Stimulated activated CD8-positive, alpha-beta memory T cell treated with anti-CD3 and anti-CD28 coated beads, Interleukin-7, amount 100 ng/mL, for 1 hour (primary cell): ENCODE measurements at places on chromosomes 6 and 20.

DNA sequence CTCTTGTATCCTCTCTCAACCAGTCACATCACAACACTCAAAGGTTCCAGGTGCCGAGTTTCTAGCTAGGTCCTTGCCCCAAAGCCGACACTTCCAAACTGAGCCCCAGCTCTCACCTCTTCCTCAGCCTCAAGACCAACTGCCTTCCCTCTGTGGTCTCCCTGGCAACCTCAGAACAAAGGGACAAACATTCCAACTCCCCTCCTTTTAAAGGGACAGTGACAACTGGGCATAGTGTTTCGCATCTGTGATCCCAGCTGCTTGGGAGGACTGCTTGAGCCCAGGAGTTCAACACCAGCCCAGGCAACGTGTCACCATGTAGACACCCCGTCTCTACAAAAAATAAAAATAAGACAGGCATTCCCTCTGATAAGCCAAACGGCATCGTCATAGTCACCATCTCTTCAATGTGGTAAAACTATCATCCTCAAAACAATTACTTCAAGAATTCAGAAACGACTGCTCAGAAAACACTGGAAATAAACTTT lies 11.3 kb downstream of the DIDO1 start:
- DNase-seq: no peak

- DNase-seq: no peak
Observed at GRCh38 chr6:144989319-144990107, 704.4 kb downstream of the UTRN start.

GRCh38 chr20:1377341-1377871 lies 15.4 kb downstream of the FKBP1A start:
- DNase-seq: no peak

- no peak for DNase-seq
Observed at GRCh38 chr6:110319843-110320242, 38.3 kb downstream of the METTL24 start.

GRCh38 chr6:52423971-52424381 lies 3.8 kb downstream of the EFHC1 start:
- DNase-seq: no peak

GRCh38 chr6:122789182-122790027 lies at the start of gene SMPDL3A:
Gene SMPDL3A, plus strand, starts transcription at chr6:122789258. Its CDS starts 89 bp downstream, at chr6:122789347.
- DNase-seq: no peak

DNA sequence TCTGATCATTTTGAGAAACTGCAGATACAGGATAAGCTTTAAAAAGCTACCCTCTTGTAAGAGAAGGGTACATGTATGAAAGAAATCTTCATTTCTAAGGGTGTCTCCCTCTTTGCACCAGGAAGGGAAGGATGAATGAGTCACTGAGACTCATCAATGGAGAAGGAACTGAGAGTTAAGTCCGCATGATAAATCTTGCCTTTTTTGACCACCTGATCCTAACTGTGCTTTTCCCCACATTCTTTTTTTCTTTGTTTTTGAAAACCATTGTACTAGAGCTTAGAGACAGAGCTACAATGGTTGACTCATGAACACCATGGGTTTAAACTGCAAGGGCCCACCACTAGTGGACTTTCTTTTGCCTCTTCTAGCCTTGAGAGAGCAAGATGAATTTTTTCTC lies 353.0 kb upstream of the RGS17 start:
- no peak for DNase-seq

DNA sequence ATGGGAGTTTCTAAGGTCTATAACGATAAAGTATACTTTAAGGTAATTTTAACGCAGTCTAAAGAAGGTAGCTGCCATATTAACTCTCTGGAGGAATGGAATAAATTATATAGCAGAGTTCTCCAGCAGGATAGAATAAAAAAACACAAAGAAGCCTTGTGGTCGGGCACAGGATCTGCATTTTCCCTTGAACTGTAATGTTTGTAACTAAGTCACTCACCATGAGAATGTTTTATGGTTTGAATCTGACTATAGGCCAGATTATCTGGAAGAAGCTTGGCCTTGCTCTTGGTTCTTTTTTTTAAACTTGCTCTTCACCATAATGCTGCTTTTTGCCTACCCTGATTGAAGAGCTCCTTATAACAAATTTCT lies 238.8 kb upstream of the NOX3 start:
- no peak for DNase-seq

GRCh38 chr20:35994994-35995453 lies 26.6 kb downstream of the CNBD2 start:
- DNase-seq: peak; percentile 74

GRCh38 chr6:137729866-137730629 lies 137.0 kb upstream of the TNFAIP3 start:
- no peak for DNase-seq

DNA sequence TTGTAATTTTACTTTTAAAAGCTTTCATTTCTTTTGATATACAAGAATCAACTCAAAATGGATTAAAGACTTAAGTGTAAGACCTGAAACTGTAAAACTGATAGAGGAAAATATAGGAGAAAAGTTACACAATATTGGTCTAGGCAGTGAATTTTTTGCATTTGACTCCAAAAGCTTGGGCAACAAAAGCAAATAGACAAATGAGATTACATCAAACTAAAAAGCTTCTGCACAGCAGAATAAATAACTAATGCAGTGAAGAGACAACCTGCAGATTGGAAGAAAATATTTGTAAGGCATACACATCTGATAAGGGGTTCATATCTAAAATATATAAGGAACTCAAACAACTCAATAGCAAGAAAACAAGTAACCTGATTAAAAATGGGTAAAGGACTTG lies 3.0 kb downstream of the GABRR1 start:
- no peak for DNase-seq

GRCh38 chr6:136723780-136724179 lies 68.5 kb downstream of the MAP3K5 start:
- DNase-seq: no peak

DNA sequence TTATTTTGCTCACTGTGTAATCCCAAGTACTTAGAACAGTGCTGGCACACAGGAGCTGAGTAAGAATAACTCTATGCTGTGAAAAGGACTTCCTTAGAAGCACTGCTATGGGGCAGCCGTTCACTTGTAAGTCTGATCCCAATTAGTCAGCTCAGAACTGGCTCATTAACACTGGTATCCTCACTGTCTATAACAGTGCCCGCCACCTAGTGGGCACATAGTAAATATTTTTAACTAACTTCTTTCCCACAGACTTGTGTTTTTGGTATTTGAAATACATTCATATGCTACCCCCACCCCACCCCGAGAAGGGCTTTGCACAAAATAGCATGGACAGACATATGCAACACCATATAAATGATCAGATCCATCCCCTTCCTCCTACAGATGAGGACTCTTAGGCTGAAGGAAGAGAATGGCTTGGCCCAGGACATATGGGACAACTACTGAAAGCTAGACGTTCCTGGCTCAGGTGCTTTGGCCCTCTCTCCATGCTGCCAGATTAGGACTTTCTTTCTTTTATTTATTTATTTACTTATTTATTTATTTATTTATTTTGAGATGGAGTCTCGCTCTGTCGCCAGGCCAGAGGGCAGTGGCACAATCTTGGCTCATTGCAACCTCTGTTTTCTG lies 47.1 kb downstream of the DST start:
- no peak for DNase-seq

GRCh38 chr6:95866732-95867131 lies 149.0 kb upstream of the FUT9 start:
- no peak for DNase-seq

DNA sequence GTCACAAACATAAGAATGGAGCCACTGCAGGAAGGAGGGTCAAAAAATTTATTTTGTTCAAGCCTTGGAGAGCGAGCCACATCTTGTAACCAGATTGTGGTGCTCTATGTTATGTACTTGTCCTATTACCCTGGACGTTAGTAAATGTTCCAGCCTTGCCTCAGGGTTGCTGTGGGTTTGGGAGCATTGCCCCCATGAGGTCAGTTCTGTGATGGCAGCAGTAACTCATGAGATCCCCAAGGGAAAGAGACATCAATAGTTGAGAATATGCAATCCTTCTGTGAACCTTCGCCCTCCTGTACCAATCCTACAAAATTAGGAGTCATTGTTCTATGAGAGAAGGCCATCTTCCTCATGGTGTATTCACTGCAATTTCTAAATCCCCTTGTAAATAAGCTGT lies 16.4 kb upstream of the CFAP206 start:
- DNase-seq: no peak

- no peak for DNase-seq
Observed at GRCh38 chr6:92701425-92702096, 717.8 kb downstream of the EPHA7 start.

GRCh38 chr6:158818581-158819212 lies 471 bp downstream of the EZR start:
- no peak for DNase-seq

DNA sequence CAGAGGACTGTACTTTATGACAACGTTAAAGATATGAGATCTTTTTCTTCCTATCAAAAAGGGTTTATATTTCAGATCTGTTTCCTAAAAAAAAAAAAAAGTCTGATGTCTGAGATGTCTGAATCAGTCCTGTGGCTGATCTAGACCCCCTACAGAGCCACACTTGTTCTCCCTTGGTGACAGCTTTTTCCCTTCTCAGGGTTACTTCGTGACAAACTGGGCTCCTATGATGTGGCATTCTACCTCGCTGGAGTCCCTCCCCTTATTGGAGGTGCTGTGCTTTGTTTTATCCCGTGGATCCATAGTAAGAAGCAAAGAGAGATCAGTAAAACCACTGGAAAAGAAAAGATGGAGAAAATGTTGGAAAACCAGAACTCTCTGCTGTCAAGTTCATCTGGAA lies 134.5 kb downstream of the SLC16A10 start:
- DNase-seq: no peak

DNA sequence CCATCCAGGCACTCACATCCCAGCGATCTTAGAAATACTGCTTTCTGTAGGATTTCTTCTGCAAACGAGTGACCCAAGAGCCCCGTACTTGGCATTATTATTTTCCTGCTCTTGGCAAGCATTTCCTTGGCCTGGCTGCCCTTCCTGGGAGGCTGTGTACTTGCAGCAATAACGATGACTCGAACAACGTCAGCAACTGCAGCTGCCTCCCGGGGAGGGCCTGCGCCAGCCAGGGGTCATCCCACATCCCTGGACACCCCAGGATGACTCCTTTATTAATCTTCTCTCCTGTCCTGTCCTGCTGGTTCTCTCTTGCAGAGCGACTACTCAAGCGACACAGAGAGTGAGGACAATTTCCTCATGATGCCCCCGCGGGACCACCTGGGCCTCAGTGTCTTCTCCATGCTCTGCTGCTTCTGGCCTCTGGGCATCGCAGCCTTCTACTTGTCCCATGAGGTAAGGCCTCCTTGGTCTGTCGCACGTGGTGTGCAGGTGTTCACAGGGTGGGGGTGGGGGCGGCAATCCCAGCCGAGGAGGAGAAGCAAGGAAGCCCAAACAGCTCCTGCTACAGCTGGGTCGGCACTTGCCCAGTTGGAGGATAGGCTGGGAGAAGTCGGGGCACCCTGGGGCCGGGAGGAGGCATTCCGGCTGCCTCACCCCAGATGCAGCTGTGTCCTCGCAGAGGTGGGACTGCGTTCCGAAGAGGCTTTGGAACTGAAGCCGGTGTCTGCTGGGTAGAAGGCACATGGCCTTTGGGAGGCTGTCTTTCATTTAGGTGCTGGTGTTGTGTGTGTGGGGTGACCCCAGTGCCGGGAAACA lies 115.3 kb downstream of the SYNDIG1 start:
- no peak for DNase-seq
